ENCODE measurements at places on chromosomes 1 and 21. TPM values are rescaled to one million over a fixed set of nuclear protein-coding genes. Genes with fewer than 3 reads are reported as not detected.

DNA sequence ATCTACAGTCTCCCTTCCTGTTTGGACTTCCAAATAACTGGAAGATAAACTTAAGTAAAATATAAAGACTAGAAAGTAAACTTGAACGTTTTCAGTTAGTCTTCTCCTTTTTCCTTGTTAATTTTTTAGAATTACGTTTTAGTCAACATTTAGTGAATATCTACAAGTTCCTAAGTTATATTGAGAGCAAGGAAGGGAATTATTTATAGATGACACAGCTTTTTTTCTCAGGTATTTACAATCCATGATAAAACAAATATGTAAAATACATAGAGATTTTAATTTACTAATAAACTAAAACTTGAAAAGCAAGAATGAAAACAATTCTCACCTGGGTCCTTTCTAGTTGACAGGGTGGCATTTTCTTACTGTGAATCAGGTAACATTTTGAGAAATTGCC, 89.5 kb downstream of the CLEC20A start:
- no peak overlapping the region for H3K4me3 ChIP-seq
- H3K36me3 ChIP-seq, result peaks cover 5% of the 10 kb centered on the region
- H3K4me1 ChIP-seq, result no peaks in the 10 kb centered on the region
- no peak for DNase-seq
- H3K27me3 ChIP-seq, result no peaks in the 10 kb centered on the region

The SYCP1 gene
- total RNA-seq, result not detected

- H3K4me3 ChIP-seq, result no peak overlapping the region
- no peaks in the 10 kb centered on the region for H3K36me3 ChIP-seq
- no peak overlapping the region for H3K27ac ChIP-seq
- H3K27me3 ChIP-seq, result no peaks in the 10 kb centered on the region
- DNase-seq, result peak; percentile 91
Measured at GRCh38 chr1:203178083-203178482, 2.5 kb upstream of the MYBPH start.

GRCh38 chr1:12383786-12384185, 154.0 kb downstream of the VPS13D start:
- H3K36me3 ChIP-seq, result peaks cover 71% of the 10 kb centered on the region
- no peak overlapping the region for H3K4me3 ChIP-seq
- no peak for DNase-seq
- H3K27ac ChIP-seq, result no peak overlapping the region

The S100A7A gene
- not detected for total RNA-seq
